Stomach (tissue), 19 donors: ENCODE measurements at places on chromosomes 2 and 18. TPM values are rescaled to one million over a fixed set of nuclear protein-coding genes. Genes with fewer than 3 reads are reported as not detected.

The ASXL3 gene
- 1.2 TPM for total RNA-seq

The CLK1 gene
- total RNA-seq = 60.5 TPM

The KIAA2012 gene
- total RNA-seq = not detected

The ILKAP gene
- 20.6 TPM for total RNA-seq

The B3GNT7 gene
- total RNA-seq = 13.4 TPM

The GLI2 gene
- total RNA-seq = 2.8 TPM

The ATP6V1C2 gene
- total RNA-seq = not detected

DNA sequence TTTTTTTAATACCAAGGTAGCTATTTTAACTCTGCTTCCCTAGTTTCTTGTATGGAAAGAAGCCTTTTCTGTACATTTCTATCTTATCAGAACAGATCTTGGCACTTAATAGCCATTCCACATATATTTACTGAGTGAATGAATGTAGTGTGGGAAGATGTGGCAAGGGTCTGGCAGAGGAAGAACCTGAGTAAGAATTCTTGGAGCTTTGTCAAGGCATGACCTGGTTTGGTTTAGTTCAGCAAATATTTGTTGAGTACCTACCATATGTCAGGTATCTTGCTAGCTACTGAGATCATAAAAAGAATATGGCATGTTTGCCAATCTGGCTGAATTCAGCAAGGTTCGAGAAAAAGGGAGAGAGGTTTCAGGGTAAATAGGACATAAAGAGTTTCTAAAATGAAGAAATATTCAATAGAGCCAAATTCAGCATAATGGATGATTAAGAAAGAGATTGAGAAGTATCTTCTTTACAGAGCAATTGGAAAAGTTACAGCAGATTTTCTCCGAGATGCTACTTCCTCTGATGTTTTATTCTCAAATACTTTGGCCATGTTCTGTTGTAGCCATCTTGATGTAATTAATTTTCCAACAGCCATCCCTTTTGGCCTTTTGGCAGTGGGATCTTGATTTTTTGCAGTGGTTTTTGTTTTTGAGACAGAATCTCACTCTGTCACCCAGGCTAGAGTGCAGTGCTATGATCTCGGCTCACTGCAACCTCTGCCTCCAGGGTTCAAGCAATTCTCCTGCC, 21.7 kb upstream of the MEP1B start:
- no peak for DNase-seq
- H3K4me3 ChIP-seq = no peak overlapping the region
- no peak overlapping the region for H3K27ac ChIP-seq
- no peaks in the 10 kb centered on the region for H3K27me3 ChIP-seq

DNA sequence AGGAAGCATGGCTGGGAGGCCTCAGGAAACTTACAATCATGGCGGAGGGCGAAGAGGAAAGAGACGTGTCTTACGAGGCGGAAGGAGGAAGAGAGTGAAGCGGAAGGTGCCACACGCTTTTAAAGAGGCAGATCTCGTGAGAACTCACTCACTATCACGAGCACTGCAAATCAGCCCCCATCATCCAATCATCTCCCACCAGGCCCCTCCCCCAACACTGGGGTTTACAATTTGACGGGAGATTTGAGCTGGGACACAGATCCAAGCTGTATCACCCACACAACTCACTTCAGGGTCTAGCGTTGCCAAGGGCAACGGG, 5.1 kb upstream of the BOK start:
- DNase-seq = no peak
- no peak overlapping the region for H3K4me3 ChIP-seq
- H3K27ac ChIP-seq = no peak overlapping the region
- H3K36me3 ChIP-seq = no peaks in the 10 kb centered on the region

DNA sequence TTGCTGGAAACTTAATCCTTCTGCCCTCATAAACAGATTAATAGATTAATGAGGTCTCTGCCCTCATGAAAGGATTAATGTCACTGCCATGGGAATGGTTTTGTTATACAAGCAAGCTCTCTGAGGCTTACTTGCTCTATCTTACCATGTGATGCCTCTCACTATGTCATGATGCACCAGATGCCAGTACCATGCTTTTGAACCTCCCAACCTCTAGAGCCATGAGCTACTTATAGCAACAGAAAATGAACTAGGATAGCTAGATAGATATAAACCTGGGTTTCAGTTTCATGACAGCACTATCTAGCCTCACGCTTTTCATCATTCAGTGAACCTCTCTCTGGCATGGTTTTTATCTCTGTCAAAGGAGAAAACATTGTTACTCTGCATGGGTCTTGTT, 371.6 kb upstream of the LRP1B start:
- no peak overlapping the region for H3K27ac ChIP-seq
- H3K4me1 ChIP-seq = no peaks in the 10 kb centered on the region
- no peaks in the 10 kb centered on the region for H3K36me3 ChIP-seq
- DNase-seq = no peak
- H3K4me3 ChIP-seq = no peak overlapping the region

- no peak overlapping the region for H3K27ac ChIP-seq
- DNase-seq = no peak
- no peaks in the 10 kb centered on the region for H3K4me1 ChIP-seq
- no peak overlapping the region for H3K4me3 ChIP-seq
Observed at GRCh38 chr2:241956521-241957110, 87.1 kb downstream of the RTP5 start.
